ENCODE measurements at places on chromosomes 2 and 18. TPM values are rescaled to one million over a fixed set of nuclear protein-coding genes. Genes with fewer than 3 reads are reported as not detected.

The CETN1 gene
- total RNA-seq, result not detected

The ZNF892 gene
- 1.2 TPM for total RNA-seq

The UGT1A8 gene
- not detected for total RNA-seq

The CHN1 gene
- 3.2 TPM for total RNA-seq

The CACNB4 gene
- 6.3 TPM for total RNA-seq

The TRAPPC12 gene
- total RNA-seq, result 132 TPM

The TBR1 gene
- total RNA-seq, result 0.06 TPM

The REG3A gene
- not detected for total RNA-seq

The LYPD6B gene
- 96.6 TPM for total RNA-seq

The FSIP2 gene
- 0.42 TPM for total RNA-seq

The SLC5A6 gene
- 16.3 TPM for total RNA-seq
